Pancreas (tissue), 10 donors: ENCODE measurements at places on chromosomes 13 and 19. TPM values are rescaled to one million over a fixed set of nuclear protein-coding genes. Genes with fewer than 3 reads are reported as not detected.

CCNE1 gene
- 0.69 TPM for total RNA-seq

- no peaks in the 10 kb centered on the region for H3K27me3 ChIP-seq
- DNase-seq, result no peak
- H3K4me1 ChIP-seq, result peaks cover 5% of the 10 kb centered on the region
- H3K36me3 ChIP-seq, result no peaks in the 10 kb centered on the region
- H3K4me3 ChIP-seq, result no peak overlapping the region
Measured at GRCh38 chr19:45161738-45162607, 1.2 kb upstream of the NKPD1 start.

DNA sequence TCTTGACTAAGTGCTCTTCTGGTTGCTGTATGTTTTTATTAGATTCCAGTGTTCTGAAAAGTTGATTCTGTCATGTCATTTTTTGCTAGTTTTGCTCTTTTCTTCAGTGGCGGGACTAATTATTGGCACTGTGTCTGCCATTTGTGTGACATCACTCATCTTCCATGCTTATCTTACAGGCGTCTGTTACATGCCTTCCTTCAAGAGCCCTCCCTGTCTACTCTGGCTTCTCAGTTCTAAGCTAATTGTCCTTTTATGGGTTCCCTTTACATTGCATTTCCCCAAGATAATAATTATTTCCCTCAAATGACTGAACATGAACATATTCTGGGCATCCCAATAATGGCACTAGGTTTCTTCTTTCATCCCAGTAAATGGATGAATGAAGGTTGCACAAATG, 459.1 kb downstream of the DCT start:
- H3K27ac ChIP-seq, result no peak overlapping the region
- no peaks in the 10 kb centered on the region for H3K36me3 ChIP-seq
- no peak overlapping the region for H3K4me3 ChIP-seq
- no peaks in the 10 kb centered on the region for H3K4me1 ChIP-seq
- no peak for DNase-seq

KLK14 gene
- 0.20 TPM for total RNA-seq

ZNF546 gene
- total RNA-seq, result 1.9 TPM

DNA sequence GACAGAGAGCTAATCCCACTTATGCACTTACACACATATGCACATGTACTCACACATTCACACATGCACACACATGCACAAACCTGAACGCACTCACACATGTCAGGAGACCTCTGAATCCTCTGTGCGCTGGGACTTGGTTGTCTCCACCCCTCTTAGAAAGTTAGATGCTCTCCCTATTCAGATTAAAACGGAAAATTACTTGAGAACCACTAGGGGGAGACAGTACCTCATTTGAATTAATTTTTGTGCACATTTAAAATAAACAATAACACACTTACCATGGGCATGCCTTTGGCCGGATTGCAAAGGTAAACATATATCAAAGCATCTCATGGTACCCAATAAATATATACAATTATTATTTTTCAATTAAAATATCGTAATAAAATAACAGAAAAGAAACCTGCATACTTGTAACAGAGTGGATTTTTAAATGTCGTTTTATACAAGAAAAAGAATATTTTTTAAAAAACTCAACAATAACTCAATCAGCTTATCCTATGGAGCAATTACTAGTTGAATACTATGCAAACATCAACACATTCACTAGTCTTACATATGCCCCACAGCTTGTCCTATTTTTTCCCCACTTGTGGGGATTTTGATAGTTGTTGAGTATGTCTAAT, 9.5 kb upstream of the LILRB4 start:
- H3K27ac ChIP-seq, result no peak overlapping the region
- H3K4me1 ChIP-seq, result no peaks in the 10 kb centered on the region
- no peaks in the 10 kb centered on the region for H3K27me3 ChIP-seq
- no peak overlapping the region for H3K4me3 ChIP-seq
- no peak for DNase-seq

DNA sequence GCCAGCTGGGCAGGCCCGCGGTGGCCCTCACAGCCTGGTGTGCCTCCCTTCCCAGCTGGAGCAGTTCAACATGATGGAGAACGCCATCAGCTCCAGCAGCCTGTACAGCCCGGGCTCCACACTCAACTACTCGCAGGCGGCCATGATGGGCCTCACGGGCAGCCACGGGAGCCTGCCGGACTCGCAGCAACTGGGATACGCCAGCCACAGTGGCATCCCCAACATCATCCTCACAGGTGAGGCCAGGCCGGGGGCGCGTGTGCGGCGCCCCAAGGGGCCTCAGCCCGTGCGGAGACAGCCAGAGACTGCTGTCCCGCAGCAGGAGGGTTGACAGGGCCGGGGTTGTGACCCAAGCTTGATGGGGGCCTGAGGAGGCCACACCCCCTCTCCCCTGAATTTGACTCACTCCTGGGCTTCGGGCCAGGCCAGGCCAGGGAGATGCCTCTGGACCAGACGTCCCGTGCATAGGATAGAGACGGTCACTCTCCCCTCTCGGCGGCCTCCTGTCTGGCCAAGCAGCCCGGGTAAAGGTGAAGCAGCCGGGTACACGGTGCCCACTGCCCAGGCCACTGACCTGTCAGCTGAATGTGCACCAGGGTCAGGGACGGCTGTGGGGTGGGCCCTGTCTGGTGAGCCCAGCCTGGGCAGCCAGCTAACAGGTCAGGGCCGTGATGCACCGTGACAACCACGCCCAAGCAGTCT, 15.4 kb downstream of the COMP start:
- no peak overlapping the region for H3K4me3 ChIP-seq
- H3K27me3 ChIP-seq, result no peaks in the 10 kb centered on the region
- no peak overlapping the region for H3K27ac ChIP-seq

- H3K4me1 ChIP-seq, result no peaks in the 10 kb centered on the region
- H3K4me3 ChIP-seq, result no peak overlapping the region
- no peak overlapping the region for H3K27ac ChIP-seq
Measured at GRCh38 chr13:91747186-91747585, 348.8 kb downstream of the GPC5 start.

POLR2I gene
- 29.8 TPM for total RNA-seq

GRCh38 chr19:10631874-10632273, 6.5 kb downstream of the SLC44A2 start:
- H3K4me3 ChIP-seq, result no peak overlapping the region
- no peak for DNase-seq
- no peak overlapping the region for H3K27ac ChIP-seq
- no peaks in the 10 kb centered on the region for H3K27me3 ChIP-seq

- no peaks in the 10 kb centered on the region for H3K4me1 ChIP-seq
- H3K36me3 ChIP-seq, result no peaks in the 10 kb centered on the region
- no peak overlapping the region for H3K27ac ChIP-seq
- no peak for DNase-seq
Measured at GRCh38 chr19:29579308-29579910, 26.7 kb upstream of the POP4 start.

GRCh38 chr19:51439021-51439465, 19.2 kb downstream of the SIGLEC8 start:
- H3K27ac ChIP-seq, result no peak overlapping the region
- no peaks in the 10 kb centered on the region for H3K4me1 ChIP-seq
- H3K36me3 ChIP-seq, result no peaks in the 10 kb centered on the region
- DNase-seq, result no peak
- H3K4me3 ChIP-seq, result no peak overlapping the region

DNA sequence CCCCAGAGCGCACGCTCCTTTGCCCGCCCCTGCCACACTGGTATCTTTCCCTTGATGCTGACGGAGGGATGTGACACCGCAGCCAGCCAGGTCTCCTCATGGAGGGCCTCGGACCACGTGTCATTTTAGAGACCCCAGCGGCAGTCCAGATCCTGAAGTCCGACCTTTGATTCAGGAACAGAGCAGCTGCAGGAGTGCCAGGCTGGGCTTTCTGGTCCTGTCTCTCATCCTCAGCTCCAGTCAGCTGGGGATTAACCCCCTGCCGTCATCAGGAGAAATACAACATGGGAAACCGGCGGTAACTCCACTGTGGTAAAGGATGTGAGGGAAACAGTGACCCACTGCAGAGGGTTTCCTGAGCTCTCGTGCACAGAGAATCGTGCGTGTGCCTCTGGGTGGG, 140.6 kb downstream of the SIPA1L3 start:
- no peaks in the 10 kb centered on the region for H3K4me1 ChIP-seq
- no peak for DNase-seq
- H3K36me3 ChIP-seq, result no peaks in the 10 kb centered on the region
- no peak overlapping the region for H3K4me3 ChIP-seq
- no peak overlapping the region for H3K27ac ChIP-seq

DNA sequence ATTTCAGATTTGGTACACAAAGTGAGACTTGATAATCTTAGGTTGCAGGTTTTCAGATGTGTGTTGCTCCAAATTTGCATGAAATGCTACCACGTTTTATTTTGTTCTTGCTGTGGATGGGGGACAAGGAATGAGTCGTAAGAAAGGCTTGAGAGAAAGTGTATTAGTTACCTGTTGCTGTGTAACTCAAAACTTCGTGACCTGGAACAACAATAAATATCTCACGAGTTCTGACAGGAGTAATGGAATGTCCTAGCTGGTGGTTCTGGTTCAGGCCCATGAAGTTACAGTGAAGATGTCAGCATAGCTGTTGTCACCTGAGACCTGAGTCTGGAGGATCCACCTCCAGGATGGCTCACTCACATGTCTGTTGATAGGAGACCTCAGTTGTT, 1.2 kb downstream of the ZNF8 start:
- H3K4me1 ChIP-seq, result no peaks in the 10 kb centered on the region
- no peaks in the 10 kb centered on the region for H3K27me3 ChIP-seq
- peak overlapping the region; percentile 97 for H3K4me3 ChIP-seq
- DNase-seq, result no peak

GRCh38 chr13:104372095-104372655, 1306.0 kb upstream of the SLC10A2 start:
- H3K36me3 ChIP-seq, result no peaks in the 10 kb centered on the region
- DNase-seq, result no peak
- no peaks in the 10 kb centered on the region for H3K27me3 ChIP-seq
